ENCODE measurements at places on chromosomes 7 and 10. TPM values are rescaled to one million over a fixed set of nuclear protein-coding genes. Genes with fewer than 3 reads are reported as not detected.

DNA sequence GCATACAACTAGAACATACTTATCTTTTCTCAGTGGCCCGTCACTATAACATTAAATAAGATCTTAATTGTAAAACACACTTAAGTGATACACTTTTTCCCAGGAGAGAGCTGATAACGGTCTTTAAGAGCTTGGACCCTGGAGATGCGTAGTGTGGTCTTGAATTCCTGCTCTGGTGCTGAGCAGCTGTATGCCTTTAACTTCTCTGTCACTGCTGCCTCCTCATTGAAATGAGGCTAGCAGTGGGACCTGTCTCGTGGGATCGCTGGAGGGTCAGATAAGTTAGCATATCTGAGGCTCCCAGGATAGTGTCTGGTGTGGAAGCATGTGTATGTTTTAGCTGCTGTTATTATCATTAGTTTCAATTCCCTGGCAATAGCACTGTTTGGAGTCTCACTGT, 194.9 kb downstream of the SDK1 start:
- no peaks in the 10 kb centered on the region for H3K36me3 ChIP-seq
- no peak overlapping the region for H3K4me3 ChIP-seq
- no peaks in the 10 kb centered on the region for H3K27me3 ChIP-seq
- no peak for DNase-seq

GRCh38 chr10:73867871-73868631, 6.3 kb downstream of the CAMK2G start:
- peaks cover 47% of the 10 kb centered on the region for H3K4me1 ChIP-seq
- no peak for DNase-seq
- H3K4me3 ChIP-seq, result no peak overlapping the region

GRCh38 chr7:121182902-121183301, 145.9 kb upstream of the WNT16 start:
- DNase-seq, result no peak
- H3K27ac ChIP-seq, result no peak overlapping the region
- no peak overlapping the region for H3K4me3 ChIP-seq
- no peaks in the 10 kb centered on the region for H3K27me3 ChIP-seq
- no peaks in the 10 kb centered on the region for H3K4me1 ChIP-seq
- no peaks in the 10 kb centered on the region for H3K36me3 ChIP-seq

DNA sequence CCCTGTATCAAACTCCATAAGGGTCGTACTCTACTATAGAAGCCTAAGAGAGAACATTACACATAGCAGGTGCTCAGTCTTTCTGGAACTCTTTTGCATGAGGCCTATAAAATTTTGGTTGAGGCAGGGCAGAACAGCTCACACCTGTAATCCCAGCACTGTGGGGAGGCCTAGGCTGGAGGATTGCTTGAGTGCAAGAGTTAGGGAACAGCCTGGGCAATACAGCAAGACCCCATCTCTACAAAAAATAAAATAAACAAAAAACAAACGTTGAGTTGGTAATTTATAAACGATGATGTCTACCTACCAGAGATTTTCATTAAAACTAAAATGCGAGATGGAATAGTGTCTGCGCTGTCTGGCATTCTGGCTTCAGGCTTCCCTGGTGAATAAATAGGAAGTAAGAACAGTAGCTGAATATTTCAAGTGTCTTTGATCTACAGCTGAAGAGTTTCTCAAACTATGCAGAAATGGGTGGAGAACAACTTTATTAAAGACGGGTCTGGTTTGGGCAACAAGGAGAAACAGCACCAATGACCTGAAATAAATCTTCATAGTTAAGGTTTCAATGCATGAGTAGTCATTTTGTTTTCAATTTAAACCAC, 774 bp downstream of the PON2 start:
- H3K27ac ChIP-seq, result peak overlapping the region; percentile 95
- H3K27me3 ChIP-seq, result no peaks in the 10 kb centered on the region
- peak overlapping the region; percentile 71 for H3K4me3 ChIP-seq
- DNase-seq, result no peak
- peaks cover 15% of the 10 kb centered on the region for H3K4me1 ChIP-seq

- H3K4me3 ChIP-seq, result no peak overlapping the region
- no peaks in the 10 kb centered on the region for H3K27me3 ChIP-seq
- DNase-seq, result no peak
- no peaks in the 10 kb centered on the region for H3K36me3 ChIP-seq
- H3K27ac ChIP-seq, result no peak overlapping the region
Measured at GRCh38 chr10:70803775-70804420, 11.8 kb upstream of the SGPL1 start.

- H3K36me3 ChIP-seq, result no peaks in the 10 kb centered on the region
- no peaks in the 10 kb centered on the region for H3K27me3 ChIP-seq
- H3K4me1 ChIP-seq, result no peaks in the 10 kb centered on the region
- H3K4me3 ChIP-seq, result no peak overlapping the region
- no peak for DNase-seq
Measured at GRCh38 chr7:129354428-129355157, 79.6 kb upstream of the STRIP2 start.

- H3K36me3 ChIP-seq, result peaks cover 79% of the 10 kb centered on the region
- peaks cover 10% of the 10 kb centered on the region for H3K4me1 ChIP-seq
- DNase-seq, result no peak
- H3K27me3 ChIP-seq, result no peaks in the 10 kb centered on the region
Measured at GRCh38 chr7:99621271-99621670, 4.5 kb downstream of the ZSCAN25 start.

- no peaks in the 10 kb centered on the region for H3K27me3 ChIP-seq
- no peaks in the 10 kb centered on the region for H3K36me3 ChIP-seq
- H3K4me3 ChIP-seq, result no peak overlapping the region
- no peak overlapping the region for H3K27ac ChIP-seq
- no peaks in the 10 kb centered on the region for H3K4me1 ChIP-seq
Measured at GRCh38 chr10:120145107-120145506, 252.6 kb downstream of the SEC23IP start.

- H3K4me3 ChIP-seq, result peak overlapping the region; percentile 56
- no peaks in the 10 kb centered on the region for H3K27me3 ChIP-seq
- peaks cover 30% of the 10 kb centered on the region for H3K4me1 ChIP-seq
- H3K36me3 ChIP-seq, result no peaks in the 10 kb centered on the region
Measured at GRCh38 chr10:45419676-45420025, 45.6 kb downstream of the ALOX5 start.

DNA sequence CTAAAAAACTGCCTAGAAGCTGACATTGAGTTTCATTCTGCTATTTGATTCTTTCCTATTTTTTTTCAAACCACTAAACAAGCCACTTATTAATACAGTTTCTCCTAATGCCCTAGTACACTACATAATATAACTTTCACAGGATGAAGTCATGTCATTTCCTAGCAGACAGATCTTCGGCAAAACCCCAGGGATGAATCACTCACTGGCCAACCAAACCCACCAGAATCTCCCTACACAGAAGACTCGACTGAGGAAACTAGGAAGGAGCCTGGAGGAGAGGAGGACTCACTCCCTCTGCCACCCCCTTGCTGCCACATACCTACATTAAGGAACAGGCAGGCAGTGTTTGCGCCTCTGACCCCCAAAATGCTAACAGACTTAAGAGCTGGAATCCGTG, 33.4 kb downstream of the XPNPEP1 start:
- H3K4me3 ChIP-seq, result no peak overlapping the region
- no peak overlapping the region for H3K27ac ChIP-seq
- no peak for DNase-seq
- no peaks in the 10 kb centered on the region for H3K27me3 ChIP-seq
- H3K4me1 ChIP-seq, result peaks cover 17% of the 10 kb centered on the region
- H3K36me3 ChIP-seq, result peaks cover 58% of the 10 kb centered on the region

DNA sequence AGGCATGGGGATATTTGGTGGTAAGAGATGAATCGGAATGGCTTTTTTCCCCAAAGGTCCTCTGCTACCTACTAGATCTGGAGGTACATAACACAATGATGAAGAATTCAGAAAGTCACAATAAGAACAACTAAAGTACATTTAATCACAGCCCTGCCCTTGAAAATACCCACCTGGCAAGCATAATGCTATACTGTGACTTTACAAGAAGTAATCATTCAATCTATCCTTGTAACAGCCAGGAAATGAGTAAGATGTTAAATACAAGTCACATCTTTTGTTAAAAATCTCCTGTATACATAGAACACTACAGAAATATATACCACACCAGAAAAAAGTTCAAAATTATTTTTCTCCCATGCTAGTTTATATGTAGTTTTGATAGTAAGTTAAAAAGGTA, 108.3 kb upstream of the ABCB5 start:
- H3K36me3 ChIP-seq, result no peaks in the 10 kb centered on the region
- H3K4me3 ChIP-seq, result no peak overlapping the region
- H3K27me3 ChIP-seq, result no peaks in the 10 kb centered on the region
- no peak overlapping the region for H3K27ac ChIP-seq
- DNase-seq, result no peak

GRCh38 chr7:133836666-133837065, 290.5 kb upstream of the LRGUK start:
- no peak overlapping the region for H3K4me3 ChIP-seq
- no peaks in the 10 kb centered on the region for H3K36me3 ChIP-seq
- no peak overlapping the region for H3K27ac ChIP-seq
- no peaks in the 10 kb centered on the region for H3K27me3 ChIP-seq

DNA sequence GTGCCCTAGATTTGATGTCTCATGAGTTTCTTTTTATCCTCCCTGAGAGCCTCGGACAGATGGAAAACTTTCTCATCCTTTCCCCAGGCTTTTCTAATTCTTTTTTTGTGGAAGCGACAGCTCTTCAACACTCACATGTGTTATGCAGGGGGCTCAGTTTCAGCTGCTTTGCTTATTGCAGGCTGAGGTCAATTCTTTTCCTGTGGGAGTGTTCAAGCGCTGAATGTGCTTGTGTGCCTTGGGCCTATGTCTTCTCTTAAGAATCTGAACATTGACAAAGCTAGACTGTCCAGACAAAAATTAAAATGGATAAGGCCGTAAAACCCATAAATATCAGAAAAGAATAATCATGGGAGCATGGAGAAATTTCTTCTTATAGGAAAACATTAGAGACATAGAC, 125.2 kb upstream of the STEAP4 start:
- no peaks in the 10 kb centered on the region for H3K4me1 ChIP-seq
- no peak overlapping the region for H3K27ac ChIP-seq
- no peaks in the 10 kb centered on the region for H3K36me3 ChIP-seq
- H3K27me3 ChIP-seq, result no peaks in the 10 kb centered on the region
- no peak for DNase-seq

DNA sequence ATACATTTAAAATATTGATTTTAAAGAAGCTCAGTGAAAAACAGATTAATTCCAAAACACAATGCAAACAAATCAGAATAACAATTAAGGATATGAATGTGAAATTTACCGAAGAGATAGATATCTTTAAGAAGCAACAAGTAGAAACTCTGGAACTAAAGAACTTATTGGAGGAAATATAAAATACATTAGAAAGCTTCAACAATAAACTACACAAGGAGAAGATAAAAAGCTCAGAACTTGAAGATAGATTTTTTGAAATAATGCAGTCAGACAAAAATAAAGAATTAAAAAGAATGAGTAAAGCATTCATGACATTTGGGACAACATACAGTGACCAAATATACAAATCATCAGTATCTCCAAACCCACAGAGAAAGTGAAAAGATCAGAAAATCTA, 43.2 kb downstream of the HIBADH start:
- no peak for DNase-seq
- H3K27me3 ChIP-seq, result no peaks in the 10 kb centered on the region
- no peaks in the 10 kb centered on the region for H3K36me3 ChIP-seq
- no peaks in the 10 kb centered on the region for H3K4me1 ChIP-seq

DNA sequence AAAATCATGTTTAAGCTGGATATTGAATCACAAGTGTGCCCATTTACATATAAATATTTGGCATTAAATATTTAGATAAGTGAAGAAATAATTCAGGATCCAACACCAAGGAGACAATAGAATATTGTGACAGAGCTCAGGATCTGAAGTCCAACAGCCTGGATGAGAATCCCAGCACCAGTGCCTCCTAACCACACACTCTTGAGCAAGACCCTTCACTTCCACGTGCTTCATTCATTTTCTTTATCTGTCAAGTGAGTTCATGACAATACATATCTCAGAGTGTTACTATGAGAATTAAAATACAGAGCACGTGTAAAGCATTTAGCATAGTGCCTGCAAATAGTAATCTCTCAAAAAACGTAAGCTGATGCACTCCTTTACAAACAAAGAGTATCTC, 78.4 kb upstream of the IKZF1 start:
- no peaks in the 10 kb centered on the region for H3K4me1 ChIP-seq
- no peaks in the 10 kb centered on the region for H3K27me3 ChIP-seq
- H3K27ac ChIP-seq, result no peak overlapping the region
- no peak overlapping the region for H3K4me3 ChIP-seq

- no peaks in the 10 kb centered on the region for H3K36me3 ChIP-seq
- peak; percentile 84 for DNase-seq
- H3K4me3 ChIP-seq, result peak overlapping the region; percentile 48
Measured at GRCh38 chr7:101733713-101734475, 83.5 kb upstream of the CUX1 start.

DNA sequence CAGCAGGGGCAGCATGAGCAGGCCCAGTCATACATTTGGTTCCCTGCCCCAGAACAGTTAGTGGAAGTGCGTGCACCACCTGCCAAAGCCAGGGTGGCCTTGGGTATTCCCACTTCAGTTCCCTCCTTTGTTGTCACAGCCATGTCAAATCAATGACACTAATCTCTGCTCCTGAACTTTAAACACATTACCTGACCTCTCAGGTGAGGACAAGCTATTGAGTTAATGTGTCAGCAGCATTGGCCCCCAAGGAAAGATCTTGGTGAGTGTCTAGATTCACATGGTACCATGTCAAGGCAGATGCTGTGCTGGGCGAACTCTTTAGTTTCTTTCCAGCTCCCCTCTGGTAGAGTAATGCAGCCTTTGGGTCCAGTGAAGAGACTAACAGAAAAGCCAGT, 2.1 kb downstream of the CYP3A5 start:
- H3K27ac ChIP-seq, result no peak overlapping the region
- no peak overlapping the region for H3K4me3 ChIP-seq
- H3K4me1 ChIP-seq, result no peaks in the 10 kb centered on the region
- no peaks in the 10 kb centered on the region for H3K27me3 ChIP-seq
- H3K36me3 ChIP-seq, result peaks cover 6% of the 10 kb centered on the region

- H3K4me1 ChIP-seq, result no peaks in the 10 kb centered on the region
- no peaks in the 10 kb centered on the region for H3K36me3 ChIP-seq
- no peak for DNase-seq
Measured at GRCh38 chr10:120221873-120222485, 235.0 kb upstream of the PLPP4 start.

GRCh38 chr7:55260676-55261385, 104.3 kb upstream of the LANCL2 start:
- no peak for DNase-seq
- H3K4me3 ChIP-seq, result no peak overlapping the region
- H3K27me3 ChIP-seq, result peaks cover 5% of the 10 kb centered on the region
- no peaks in the 10 kb centered on the region for H3K4me1 ChIP-seq
- H3K36me3 ChIP-seq, result no peaks in the 10 kb centered on the region
- H3K27ac ChIP-seq, result no peak overlapping the region

CALD1 gene
- total RNA-seq, result 213 TPM

PNLIPRP3 gene
- total RNA-seq, result 0.20 TPM

ESYT2 gene
- total RNA-seq, result 63.1 TPM

ARHGEF35 gene
- 11.5 TPM for total RNA-seq

NPY gene
- not detected for total RNA-seq

SPAG6 gene
- total RNA-seq, result not detected

AMZ1 gene
- 0.29 TPM for total RNA-seq

CACNA2D1 gene
- 10.3 TPM for total RNA-seq

TSPAN13 gene
- 185 TPM for total RNA-seq

RNLS gene
- 3.7 TPM for total RNA-seq

SLC26A5 gene
- 1.9 TPM for total RNA-seq

NPFFR1 gene
- 1.1 TPM for total RNA-seq

GPR15LG gene
- total RNA-seq, result not detected

CPVL gene
- total RNA-seq, result 31.9 TPM

NAT16 gene
- total RNA-seq, result not detected

FRMD4A gene
- total RNA-seq, result 38.3 TPM

ACTL6B gene
- total RNA-seq, result not detected

ARHGEF5 gene
- total RNA-seq, result 36.9 TPM
